ENCODE measurements at places on chromosomes 1 and 21. TPM values are rescaled to one million over a fixed set of nuclear protein-coding genes. Genes with fewer than 3 reads are reported as not detected.

GRCh38 chr1:216047811-216048572 lies 375.3 kb downstream of the USH2A start:
- DNase-seq, result no peak

Gene OBSCN
- total RNA-seq, result 28.4 TPM

Gene FRRS1
- 5.6 TPM for total RNA-seq

Gene IFNAR1
- 13.4 TPM for total RNA-seq

- DNase-seq, result no peak
Observed at GRCh38 chr1:70978623-70979022, 69.0 kb downstream of the PTGER3 start.

Gene C4BPB
- total RNA-seq, result not detected

- no peak for DNase-seq
Observed at GRCh38 chr1:208200116-208200515, 44.1 kb downstream of the PLXNA2 start.

Gene MFSD2A
- total RNA-seq, result 25.9 TPM

Gene NPHS2
- not detected for total RNA-seq

DNA sequence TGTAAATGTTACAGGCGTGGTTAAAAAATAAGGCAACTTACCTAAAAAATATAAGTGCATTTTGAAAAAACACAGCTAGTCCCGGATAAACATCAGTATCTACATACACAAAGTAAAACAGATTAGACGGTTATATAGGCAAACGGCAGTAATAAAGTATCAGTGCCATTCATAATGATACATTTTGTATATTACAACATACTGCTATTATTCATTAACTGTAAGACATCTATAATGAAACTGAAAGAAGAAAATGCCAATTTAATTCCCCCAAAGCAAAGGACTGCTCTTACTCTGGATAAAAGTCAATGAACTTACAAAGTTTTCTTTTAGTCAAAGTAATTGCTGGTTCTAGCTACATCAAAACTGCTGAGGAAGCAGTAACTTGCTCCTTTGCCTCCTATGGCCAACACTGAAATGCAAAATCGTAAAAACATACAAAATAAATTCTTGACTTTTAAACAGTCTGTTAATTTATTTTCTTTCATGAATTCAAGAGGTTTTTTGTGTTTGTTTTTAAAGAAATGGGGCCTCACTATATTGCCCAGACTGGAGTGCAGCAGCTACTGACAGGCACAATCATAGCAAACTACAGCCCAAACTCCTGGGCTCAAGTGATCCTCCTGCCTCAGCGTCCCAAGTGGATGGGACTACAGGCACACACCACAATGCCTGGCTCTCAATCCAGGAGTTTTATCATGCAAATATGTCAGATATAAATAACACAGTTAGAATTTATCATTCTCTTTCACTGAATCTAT lies 23.9 kb downstream of the TMEM50B start:
- DNase-seq, result no peak

Gene VSIG8
- not detected for total RNA-seq

Gene FCRL2
- total RNA-seq, result not detected

Gene AKT3
- 36.4 TPM for total RNA-seq

DNA sequence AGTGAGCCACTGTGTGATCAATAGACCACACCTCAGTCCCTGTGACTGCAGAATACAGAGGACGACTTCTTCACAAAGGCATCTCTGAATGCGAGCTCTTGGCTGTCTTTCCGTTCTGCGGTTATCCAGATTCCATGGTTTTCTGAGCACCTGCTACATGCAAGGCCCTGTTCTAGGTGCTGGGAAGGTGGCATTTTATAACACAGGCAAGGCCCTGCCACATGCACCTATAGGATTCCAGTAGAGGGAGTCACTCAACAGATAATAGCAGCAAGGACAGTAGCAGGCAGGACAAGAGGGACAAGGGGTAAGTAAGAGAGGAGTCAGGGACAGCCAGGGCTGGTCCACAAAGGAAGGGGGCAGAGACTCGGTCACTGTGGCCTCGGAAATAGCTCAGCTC lies 9.0 kb downstream of the URB1 start:
- no peak for DNase-seq

GRCh38 chr21:36209626-36210171 lies 53.1 kb downstream of the DOP1B start:
- peak; percentile 70 for DNase-seq

DNA sequence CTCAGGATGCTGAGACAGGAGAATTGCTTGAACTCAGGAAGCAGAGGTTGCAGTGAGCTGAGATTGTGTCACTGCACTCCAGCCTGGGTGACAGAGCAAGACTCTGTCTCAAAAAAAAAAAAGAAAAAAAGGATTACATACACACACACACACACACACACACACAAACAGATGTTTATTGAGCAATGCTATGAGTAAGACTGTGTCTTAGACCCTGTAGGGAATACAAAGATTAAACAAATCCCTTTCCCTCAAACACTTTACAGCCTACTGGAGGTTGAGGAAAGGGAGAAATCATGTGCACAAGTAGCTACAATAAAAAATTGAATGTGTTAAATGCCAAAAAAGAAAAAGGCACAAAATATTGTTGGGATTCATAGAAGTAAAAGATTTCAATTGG lies 58.1 kb downstream of the RPAP2 start:
- no peak for DNase-seq

Data from H1 (cell line).